ENCODE measurements at places on chromosomes 2 and 18.

GRCh38 chr2:241945803-241946202, 76.3 kb downstream of the RTP5 start:
- no peak for DNase-seq

DNA sequence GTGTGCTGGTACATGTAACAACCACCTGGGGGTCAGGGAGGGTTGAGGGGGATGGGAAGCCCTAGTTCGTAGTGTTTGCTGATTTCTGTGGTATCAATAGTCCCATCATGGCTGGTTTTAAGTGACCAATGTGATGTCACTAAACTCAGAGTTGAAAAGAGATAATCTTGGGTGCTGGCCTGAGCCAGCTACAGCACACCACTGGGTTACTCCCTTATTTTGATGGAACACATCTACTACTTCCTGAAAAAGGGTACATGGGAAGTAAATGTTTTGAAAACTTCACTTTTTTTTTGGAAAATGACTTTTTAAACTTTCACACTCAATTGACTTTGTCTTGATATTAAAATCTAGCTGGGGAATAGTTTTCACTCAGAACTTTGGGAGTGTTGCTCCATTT, 87.0 kb upstream of the CXCR4 start:
- no peak for DNase-seq

DNA sequence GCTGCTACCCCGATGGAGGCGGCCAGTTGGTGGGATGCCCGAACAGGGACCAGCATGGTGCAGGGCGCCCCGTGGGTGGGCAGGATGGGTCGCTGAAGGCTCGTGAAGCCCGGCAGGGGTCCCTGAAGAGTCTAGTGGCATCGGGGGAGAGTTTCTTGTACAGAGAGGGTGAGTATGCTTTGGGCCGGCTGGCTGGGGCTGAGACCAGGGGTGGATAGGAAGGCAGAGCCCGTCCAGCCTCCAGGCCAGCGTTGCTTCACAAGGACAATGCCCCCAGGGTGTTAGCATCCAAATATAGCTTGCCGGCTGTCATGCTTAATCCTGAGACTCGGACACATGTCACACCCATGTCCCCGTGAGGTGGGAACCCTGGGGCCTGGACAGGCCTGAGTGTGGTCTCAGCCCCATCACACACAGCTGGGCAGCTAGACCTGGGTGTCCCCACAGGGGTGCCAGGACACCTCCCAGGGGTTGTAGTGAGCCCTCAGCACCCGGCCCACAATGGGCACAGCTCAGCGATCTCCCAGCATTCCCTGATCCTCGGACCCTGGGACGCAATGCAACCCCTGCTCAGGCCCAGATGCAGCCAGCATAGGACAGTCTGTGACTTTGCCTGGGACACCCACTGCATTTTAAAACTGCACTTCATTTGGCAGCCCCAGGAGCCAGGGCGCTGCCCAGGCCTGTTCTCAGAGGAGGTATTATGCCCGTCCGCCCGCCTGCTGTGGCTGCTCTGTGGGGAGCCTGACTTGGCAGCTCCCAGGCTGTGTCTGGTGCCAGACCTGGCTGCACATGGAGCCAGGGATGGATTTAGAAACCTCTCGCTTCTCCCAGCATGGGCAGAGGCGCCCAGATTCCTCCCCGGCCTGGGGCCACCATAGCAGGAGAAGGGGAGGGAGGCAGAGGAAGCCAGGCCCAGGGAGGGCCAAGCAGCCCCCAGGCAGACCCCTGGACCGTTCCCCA, 36.4 kb downstream of the RAMP1 start:
- no peak for DNase-seq

DNA sequence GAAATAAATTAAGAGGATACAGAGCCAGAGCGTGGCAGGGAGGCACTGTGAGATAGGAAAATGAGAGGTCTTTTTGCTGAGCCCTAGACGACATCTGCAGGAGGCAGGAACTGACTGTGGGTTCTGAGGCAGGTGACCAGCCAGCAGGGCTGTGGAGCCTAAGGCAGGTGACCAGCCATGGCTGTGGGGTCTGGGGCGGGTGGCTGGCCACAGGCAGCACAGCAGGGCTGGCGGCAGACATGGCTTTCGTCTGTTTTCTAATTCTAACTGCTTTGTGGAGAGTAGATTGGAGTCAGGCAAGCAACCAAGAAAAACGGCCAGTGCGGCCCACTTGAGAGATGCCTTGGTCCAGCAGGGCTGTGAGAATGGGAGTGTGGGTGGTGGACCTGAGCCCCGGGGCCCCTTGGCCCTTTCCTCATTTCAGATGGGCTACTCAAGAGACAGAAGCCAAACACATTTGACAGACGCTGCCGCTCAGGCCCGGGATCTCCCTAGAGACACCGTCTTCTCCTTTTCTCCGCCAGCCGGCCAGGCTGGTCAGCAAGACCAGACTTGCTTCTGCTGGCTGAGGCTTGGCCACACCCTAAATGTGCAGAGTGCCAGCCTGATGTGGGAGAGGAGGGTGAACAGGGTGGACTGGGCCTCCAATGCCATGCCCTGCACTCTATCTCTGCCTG, 19.7 kb upstream of the GNAL start:
- DNase-seq = no peak

GRCh38 chr2:43097644-43098408, 128.6 kb downstream of the ZFP36L2 start:
- no peak for DNase-seq

DNA sequence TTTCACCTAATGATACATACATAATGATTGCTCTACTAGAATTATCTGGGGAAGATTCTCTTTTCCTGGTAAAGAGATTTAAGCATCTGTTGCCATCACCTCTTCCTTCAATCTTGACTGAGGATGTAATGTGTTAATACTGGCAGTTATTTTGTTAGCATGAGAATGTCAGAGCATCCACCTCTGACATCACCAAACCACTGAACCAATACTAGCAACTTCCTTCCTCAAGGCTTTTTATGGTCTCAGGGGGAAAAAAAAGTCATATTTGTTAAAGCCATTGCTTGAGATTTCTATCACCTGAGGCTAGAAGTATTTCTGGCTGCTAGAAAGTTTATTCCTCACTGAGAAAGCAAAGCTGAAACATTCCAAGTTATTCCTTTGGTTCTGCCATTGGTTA, 48.5 kb downstream of the DSEL start:
- DNase-seq = no peak

GRCh38 chr18:6718267-6718666, 11.2 kb upstream of the ARHGAP28 start:
- no peak for DNase-seq

DNA sequence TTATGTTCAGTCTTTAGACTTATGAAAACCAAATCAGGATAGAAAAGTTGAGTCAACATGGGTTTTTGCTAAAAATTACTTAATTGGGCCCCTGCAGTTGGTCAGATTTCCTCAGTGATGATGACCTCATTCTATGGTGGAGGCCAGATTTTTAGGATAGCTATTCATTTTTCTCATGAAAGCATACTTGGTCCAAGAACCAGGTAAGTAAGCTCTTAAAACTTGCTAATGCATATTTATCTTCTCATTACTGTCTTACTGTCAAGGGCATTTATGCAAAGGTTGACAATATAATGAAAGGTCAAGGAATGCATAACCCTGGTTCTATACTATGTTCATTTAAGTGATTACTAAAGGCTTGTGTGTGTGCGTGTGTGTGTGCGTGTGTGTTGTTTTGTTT, 650.6 kb downstream of the SATB2 start:
- no peak for DNase-seq

All from colonic mucosa (tissue), 4 donors.